ENCODE measurements at places on chromosomes 3 and 15. TPM values are rescaled to one million over a fixed set of nuclear protein-coding genes. Genes with fewer than 3 reads are reported as not detected.

DNA sequence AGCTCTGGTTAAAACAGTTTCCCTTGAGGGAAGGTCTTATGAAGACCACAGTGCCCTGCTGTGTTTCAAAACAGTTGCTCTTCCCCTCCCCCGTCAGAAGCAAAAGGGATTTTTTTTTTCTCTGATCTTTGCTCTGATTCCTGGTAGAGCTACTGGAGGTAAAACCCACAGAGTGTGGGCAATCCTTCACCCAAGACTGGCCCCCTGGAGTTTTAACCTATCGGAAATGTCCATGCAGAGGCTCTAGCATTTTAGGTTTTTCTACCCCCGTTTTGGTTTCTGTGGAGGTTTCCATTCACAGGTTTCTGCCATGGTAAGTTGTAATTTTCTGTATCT lies 27.7 kb downstream of the GRM2 start:
- no peak for DNase-seq

GRCh38 chr3:119911748-119912147 lies 129.8 kb downstream of the NR1I2 start:
- no peak for DNase-seq

Gene STRIT1
- total RNA-seq = not detected

DNA sequence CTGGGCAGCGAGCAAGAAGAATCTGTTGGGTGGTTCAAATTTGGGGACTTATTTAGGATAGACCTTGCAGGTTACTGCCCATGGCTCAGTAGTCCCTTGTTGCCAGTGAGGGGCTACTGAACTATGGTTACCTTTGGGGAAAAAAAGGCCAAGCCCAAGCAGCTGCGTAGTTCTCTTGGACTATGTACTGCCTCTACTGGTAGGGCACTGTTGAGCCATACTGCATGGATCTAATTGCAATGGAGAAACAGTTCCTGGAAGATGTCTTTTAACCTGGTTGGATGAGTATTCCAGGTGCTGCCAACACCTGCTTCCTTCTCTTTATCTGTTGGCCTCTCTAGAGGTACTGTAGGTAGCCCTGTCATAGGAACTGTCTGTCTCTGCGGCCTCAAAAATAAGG lies 671.9 kb upstream of the CBLB start:
- DNase-seq = no peak

- DNase-seq = no peak
Measured at GRCh38 chr15:76517910-76518309, 181.3 kb downstream of the ISL2 start.

GRCh38 chr3:19394946-19395345 lies 246.6 kb downstream of the KCNH8 start:
- no peak for DNase-seq

DNA sequence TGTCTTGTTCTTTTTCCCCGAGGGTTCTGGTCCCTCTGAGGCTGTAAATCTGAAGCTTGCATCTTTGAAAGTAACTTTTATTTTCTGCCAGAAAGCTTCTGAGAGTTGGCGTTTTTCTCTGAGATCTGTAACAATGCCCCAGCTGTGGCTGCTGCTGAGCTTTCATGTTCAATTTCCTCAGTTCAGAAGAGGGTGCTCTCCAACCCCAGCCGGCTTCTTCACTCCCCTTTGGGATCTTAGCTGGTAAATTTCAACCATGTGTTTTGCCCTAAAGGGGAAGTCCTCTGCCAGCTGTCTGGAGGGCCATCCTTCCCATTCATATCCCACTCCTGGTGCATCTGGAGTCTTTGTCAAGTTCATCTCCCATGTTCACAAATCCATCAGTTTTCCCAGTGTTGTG lies 18.3 kb upstream of the CFAP100 start:
- no peak for DNase-seq

Gene NAALADL2
- total RNA-seq = 7.4 TPM

- DNase-seq = no peak
Measured at GRCh38 chr3:94645790-94646189, 582.9 kb downstream of the NSUN3 start.

DNA sequence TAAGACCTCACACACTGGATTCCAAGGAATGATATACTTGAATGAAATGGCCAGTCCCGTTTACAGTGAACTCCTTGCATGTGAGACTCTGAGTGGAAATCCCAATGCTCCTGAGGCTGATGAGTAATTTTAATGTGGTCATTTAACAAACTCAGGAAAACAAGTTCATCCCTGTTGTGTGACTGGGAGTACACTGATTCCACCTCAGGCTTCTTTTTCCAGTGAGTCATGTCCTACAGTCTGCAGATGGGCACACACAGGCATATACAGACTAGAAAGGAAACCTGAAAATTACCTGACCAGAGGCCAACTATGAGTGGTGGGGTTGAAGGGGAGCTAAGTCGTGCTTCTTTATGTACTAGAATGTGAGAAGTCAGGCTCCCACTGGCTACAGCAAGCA lies 5.8 kb downstream of the SQOR start:
- no peak for DNase-seq

GRCh38 chr3:81451611-81452010 lies 309.8 kb downstream of the GBE1 start:
- no peak for DNase-seq

DNA sequence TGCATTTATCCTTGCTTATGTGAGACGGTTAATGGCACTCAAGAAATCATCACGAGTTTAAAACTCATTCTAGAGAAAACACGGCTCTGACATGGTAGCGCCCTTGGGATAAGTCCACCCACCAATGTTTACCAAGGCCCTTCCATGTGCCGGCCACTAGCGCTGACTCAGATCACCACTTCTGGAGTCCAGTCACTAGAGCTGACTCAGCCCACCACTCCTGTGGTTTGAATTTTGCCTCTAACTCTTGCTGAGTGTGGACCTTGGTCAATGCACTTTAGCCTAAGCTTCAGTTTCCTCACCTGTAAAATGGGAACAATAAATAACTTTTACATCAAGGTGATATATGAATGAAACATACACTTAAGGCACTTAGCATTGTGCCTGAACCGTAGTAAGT lies 358.4 kb upstream of the PROK2 start:
- DNase-seq = no peak

Gene TRH
- not detected for total RNA-seq

GRCh38 chr3:158728851-158729250 lies 3.4 kb downstream of the RARRES1 start:
- DNase-seq = no peak

GRCh38 chr15:69436951-69437350 lies 15.7 kb upstream of the RPLP1 start:
- DNase-seq = no peak

GRCh38 chr3:174862101-174862500 lies 3.0 kb downstream of the NAALADL2 start:
- no peak for DNase-seq

- DNase-seq = no peak
Measured at GRCh38 chr15:81529481-81529880, 155.5 kb upstream of the TMC3 start.

Gene TP63
- 0.31 TPM for total RNA-seq

Gene SETMAR
- 12.9 TPM for total RNA-seq

DNA sequence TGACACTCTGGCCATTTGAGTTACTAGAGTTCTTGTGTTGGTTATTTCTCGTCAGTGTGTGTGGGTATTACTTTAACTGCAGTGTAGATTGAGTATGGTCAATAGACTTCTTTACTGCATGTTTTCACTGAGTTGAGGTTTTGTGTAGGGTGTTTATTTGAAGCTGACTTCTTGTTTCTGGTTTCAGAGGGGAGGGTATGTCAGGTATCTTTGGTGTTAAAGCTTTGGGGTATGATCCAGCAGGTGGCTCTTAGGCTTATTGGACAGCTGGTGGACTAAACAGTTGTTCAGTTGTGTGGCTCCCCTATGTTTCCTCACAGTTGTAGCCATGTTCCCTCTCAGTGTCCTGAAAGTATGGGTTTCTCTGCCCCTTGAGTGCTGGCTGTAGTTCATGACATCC lies 72.0 kb downstream of the AKAP13 start:
- DNase-seq = no peak

DNA sequence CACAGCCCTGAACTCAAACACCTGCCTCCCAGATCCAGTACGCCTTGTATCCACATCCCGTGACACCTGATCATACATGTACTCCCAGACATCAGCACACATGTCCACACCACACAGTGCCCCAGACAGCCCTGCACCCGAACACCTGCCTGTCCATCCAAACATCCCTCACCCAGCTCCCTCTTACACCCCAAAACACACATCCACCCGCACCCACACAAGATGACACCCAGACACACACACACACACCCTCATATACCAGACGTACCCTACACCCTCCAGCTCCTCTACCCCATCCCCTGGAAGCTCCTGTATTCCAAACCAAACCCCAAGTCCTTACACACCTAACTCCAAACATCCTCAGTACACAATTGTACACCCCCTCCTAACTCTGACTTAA lies 735 bp downstream of the CAMK1 start:
- no peak for DNase-seq

DNA sequence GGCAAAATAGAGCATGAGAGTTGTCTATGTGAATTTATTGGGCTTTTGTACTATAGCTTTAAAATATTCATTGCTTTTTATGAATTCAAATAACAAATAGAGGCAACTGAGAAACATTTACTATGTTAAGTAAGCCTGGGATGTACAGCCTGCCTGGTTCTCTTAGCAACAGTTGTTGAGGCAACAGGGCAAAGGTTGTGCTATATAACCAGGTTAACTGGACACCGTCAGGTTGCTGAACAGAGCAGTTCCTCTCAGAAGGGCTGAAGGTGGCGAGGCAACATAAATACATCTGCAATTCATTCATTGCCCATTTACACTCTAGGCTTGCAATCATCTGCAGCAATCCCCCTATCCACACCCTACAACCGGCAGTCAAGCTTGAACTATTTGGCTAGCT lies 78.2 kb downstream of the GTF2E1 start:
- DNase-seq = no peak

DNA sequence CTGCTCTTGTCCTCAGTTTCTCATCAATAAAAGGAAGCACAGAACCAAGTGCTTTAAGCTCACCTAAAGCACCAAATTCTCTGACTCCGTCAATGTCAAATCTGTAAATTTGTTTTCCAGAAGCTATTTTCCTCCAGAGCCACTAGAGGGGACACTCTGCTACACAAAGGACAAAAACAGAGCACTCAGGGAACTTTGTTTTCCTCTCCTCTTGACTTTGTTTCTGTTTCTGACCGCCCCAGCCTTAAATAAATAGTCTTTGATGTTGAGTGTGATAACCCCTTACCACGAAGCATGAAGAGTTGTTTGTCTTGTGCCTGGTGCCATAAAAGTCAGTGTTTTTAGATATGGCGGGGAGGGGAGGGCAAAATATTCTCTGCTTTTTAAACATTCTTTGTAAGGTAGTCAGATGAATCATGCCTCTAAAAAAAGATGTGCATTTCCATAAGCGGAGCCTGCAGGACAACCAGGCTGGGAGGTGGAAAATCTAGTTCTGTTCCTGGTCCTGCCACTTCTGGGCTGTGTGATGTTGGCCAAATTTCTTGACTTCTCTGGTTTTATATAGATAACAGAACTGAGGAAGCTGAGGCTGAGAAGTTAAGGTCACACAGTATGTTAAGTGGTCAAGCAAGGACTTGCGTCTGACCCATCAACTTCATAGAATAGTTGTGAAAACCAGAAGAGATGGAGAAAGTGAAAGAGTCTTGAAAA lies 7.3 kb upstream of the ZBTB38 start:
- no peak for DNase-seq

DNA sequence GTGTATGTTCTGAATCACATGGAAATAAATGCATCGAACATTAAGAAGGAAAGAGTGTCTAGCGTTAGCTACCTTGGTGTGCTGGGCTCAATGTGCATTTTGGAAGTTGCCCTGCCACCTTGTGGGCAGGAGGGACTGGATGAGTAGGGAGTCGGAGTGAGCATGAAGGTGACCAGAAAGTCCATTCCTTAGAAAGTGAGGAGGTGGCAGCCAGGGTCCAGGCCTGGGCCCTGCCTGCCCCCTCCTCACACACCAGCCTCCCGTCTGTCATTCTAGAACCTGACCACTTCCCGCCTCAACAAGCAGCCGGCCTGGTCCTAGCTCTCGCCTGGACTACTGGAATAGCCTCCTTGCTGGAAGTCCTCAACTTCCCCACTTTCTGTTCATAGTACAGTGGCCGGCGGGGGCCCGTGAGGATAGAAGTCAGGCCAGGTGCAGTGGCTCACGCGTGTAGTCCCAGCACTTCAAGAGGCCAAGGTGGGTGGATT lies 10.2 kb upstream of the GATA2 start:
- no peak for DNase-seq

GRCh38 chr3:171011109-171011872 lies 15.2 kb downstream of the SLC2A2 start:
- no peak for DNase-seq

- no peak for DNase-seq
Measured at GRCh38 chr15:54803987-54804386, 392.8 kb downstream of the RSL24D1 start.

Gene OIP5
- total RNA-seq = 0.21 TPM

GRCh38 chr3:13400114-13400673 lies 19.9 kb downstream of the NUP210 start:
- no peak for DNase-seq

Gene PLSCR5
- total RNA-seq = not detected

DNA sequence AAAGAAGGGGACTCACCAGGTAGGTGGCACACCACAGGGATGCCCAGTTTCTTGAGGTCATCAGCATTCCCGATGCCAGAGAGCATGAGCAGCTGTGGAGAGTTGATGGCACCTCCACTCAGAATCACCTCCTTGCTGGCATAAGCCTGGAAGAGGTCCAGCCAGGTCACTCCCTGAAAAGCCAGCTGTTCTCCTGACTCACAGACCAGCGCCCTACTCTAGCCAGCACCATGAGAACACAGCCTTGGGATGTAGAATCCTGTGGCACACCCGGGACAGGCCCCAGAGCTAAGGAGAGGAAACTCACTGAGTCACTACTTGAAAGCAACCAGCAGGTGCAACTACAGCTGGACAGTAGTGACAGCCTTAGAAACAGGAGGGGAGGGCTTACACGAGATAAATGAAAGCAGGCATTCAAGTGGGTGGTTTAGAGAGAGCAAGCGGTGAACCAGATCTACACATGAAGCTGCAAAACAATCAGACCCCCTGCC lies 24.5 kb downstream of the CHDH start:
- DNase-seq = no peak

Gene AGTR1
- total RNA-seq = 16.5 TPM

DNA sequence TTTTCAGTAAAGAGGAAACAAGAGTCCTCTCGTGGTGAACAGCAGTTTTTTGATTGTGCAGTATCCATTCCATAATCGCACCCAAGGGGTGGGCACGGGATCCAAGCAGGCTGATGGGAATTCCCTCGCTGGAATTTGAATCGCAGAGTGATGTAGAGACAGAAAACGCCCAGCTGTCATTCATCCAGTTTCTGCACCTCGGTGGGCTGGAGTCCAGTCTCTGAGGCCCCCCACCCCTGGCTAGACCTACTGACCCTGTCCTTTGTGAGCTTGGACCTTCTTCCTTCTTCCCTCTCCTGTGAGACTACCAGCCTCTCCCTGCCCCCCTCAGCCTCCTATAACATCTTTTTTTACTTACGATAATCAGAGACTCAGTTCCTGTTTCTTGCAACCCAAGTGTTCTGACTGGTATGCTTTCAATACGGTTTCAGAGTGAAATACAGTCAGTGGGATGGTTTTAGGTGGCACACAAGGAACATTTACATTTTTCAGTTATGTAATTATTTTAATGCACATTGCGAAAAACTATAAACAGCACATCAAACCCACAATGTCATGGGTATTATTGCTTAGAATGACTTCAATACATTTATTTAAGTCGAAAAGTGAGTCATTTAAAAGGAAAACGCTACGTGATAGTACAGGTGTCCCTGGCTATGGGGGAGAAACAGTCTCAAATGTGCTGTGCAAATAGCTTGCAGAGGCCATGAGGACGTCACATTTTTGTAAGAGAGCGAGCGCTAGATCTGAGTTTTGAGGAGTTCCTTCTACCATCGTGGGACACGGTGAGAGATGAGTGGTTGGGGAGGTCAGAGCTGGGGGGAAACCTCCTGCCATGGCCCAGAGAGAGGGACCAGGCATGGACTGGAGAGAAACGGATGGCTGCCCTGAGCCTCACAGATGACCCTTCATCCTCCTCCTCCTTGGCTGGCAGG lies 37.5 kb upstream of the CHST2 start:
- no peak for DNase-seq
